Endodermal cell (in vitro differentiated cells): ENCODE measurements at places on chromosomes 4 and X.

DNA sequence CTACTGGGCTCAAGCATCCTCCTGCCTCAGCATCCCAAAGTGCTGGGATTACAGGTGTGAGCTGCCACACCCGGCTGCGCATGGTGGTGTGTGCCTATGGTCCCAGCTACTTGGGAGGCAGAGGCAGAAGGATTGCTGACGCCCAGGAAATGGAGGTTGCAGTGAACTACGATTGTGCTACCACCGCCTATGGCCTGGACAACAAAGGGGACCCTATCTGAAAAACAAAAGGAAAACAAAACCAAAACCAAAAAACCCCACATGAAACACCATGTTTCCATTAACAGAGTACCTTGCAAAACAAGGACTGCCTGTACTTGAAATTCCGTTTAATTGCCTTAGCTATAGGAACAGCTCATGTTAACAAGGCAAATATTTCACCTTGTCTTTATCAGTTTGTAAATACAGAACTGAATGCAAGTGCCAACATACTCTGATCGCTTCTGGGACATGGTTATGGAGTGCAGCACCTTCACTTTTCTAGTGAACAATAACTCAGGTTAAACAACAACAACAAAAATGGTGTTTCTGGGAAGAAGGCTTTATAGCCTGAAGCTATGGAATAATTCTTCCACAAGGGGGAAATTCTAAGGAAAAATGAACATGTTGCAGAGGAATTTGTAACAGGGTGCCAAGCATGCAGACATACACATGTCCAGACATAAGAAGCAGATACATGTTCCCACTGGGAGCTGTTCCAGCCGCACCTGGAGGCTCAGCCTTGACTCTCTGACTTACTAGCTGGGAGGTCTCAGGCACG is 73.2 kb upstream of the STS start:
- H3K27ac ChIP-seq: no peak overlapping the region
- no peak for DNase-seq
- H3K27me3 ChIP-seq: no peaks in the 10 kb centered on the region

DNA sequence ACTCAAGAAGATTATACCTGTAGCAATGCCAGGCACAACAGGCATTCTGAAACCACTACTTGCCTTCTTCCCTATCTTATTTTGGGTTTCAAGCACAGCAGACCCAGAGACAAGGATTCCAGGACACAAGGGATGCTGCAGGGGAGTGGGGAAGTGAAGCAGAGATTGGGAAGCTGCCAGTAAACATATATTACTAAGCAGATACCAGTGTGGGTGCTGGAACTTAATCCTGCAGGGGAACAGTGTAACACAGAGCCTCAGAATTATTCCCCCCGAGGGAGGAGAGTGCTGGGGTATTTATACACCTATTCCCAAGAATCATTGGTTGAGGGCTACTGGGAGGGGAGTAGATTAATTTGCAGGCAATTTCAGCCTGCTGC is 33.3 kb upstream of the MAML3 start:
- H3K27ac ChIP-seq: no peak overlapping the region
- no peaks in the 10 kb centered on the region for H3K27me3 ChIP-seq
- no peak overlapping the region for H3K4me3 ChIP-seq
- H3K4me1 ChIP-seq: no peaks in the 10 kb centered on the region

- H3K4me1 ChIP-seq: no peaks in the 10 kb centered on the region
- no peak for DNase-seq
- no peak overlapping the region for H3K27ac ChIP-seq
Observed at GRCh38 chrX:30313322-30313721, 4.1 kb upstream of the NR0B1 start.

DNA sequence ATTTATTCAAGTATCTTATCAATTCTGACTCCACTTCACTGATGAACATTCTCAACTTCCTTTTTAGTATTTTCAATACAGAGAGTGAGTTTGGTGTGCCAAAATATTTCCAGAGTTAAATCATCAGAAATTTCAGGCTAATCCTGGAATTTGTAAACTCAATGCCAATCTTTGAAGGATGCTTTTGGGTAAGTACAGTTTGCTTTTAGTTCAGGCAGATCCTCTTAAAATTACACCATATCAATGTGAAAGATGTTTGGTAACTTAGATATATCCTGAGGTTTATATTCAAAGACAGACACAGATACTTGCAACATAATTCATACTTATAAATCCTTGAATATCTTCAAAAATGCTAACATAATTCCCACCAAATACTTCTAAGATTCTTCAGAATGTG is 76.0 kb upstream of the FAM47B start:
- H3K27me3 ChIP-seq: no peaks in the 10 kb centered on the region
- DNase-seq: no peak
- H3K27ac ChIP-seq: no peak overlapping the region
- H3K36me3 ChIP-seq: no peaks in the 10 kb centered on the region
- no peak overlapping the region for H3K4me3 ChIP-seq

DNA sequence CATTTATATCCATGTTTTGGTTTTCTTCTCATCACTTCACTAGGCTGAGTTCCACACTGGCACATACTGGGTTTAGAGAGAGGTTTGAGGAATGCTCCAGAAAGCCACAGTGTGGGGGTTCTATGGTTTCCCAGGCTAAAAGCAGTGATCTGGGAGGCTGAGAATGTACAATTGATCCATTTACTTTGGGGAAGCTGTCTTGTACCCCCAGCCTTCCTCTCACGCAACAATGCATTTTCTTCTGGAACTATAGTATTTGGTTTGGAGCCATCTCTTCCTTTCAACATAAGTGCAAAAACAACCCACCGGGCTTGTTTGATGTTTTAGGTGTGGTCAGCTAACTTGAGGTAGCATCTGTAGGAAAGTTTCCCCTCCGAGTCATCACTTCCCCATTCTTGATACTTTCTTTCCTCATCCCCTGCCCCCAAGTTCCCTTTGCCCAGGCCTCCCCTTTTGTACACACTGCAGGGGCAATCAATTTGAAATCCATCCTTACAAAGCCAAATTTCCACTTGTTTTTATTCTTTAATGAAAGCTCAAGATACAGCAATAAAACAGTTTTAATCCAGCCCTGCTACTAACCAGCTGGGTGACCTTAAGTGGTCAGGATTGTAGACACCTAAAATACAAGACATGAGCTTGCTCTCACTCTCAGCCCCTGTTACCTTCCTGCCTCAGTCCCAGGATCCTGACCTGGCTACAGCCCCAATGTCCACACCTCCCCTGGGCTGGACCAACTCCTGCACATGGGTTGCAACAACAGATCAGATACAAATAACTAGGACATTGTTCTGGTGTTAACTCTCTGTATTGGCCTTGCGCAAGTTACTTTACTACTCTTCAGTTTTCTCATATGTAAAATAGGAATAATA is 109.2 kb downstream of the FHDC1 start:
- H3K4me3 ChIP-seq: no peak overlapping the region
- no peak overlapping the region for H3K27ac ChIP-seq
- H3K27me3 ChIP-seq: no peaks in the 10 kb centered on the region
- no peaks in the 10 kb centered on the region for H3K36me3 ChIP-seq
- H3K4me1 ChIP-seq: no peaks in the 10 kb centered on the region

- no peak overlapping the region for H3K4me3 ChIP-seq
- H3K27ac ChIP-seq: no peak overlapping the region
- no peaks in the 10 kb centered on the region for H3K4me1 ChIP-seq
- no peaks in the 10 kb centered on the region for H3K36me3 ChIP-seq
- no peaks in the 10 kb centered on the region for H3K27me3 ChIP-seq
Observed at GRCh38 chrX:1717373-1717772, 102.5 kb downstream of the ASMT start.

DNA sequence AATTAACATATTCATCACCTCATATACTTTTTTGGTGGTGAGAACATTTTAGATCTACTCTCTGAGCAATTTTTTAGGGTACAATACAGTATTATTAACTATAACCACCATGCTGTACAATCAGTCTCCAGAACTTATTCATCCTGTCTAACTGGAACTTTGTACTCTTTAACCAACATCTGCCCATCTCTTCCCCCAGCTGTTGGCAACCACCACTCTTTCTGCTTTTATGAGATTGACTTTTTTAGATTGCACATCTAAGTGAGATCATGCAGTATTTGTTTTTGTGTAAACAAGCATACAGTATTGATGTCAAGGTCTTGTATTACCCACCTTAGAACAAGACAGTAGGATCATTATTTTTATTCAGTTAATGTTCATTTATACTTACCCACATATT is 516.8 kb downstream of the RPA4 start:
- no peak overlapping the region for H3K4me3 ChIP-seq
- no peak overlapping the region for H3K27ac ChIP-seq
- no peaks in the 10 kb centered on the region for H3K27me3 ChIP-seq
- H3K36me3 ChIP-seq: no peaks in the 10 kb centered on the region
- no peaks in the 10 kb centered on the region for H3K4me1 ChIP-seq
- no peak for DNase-seq

DNA sequence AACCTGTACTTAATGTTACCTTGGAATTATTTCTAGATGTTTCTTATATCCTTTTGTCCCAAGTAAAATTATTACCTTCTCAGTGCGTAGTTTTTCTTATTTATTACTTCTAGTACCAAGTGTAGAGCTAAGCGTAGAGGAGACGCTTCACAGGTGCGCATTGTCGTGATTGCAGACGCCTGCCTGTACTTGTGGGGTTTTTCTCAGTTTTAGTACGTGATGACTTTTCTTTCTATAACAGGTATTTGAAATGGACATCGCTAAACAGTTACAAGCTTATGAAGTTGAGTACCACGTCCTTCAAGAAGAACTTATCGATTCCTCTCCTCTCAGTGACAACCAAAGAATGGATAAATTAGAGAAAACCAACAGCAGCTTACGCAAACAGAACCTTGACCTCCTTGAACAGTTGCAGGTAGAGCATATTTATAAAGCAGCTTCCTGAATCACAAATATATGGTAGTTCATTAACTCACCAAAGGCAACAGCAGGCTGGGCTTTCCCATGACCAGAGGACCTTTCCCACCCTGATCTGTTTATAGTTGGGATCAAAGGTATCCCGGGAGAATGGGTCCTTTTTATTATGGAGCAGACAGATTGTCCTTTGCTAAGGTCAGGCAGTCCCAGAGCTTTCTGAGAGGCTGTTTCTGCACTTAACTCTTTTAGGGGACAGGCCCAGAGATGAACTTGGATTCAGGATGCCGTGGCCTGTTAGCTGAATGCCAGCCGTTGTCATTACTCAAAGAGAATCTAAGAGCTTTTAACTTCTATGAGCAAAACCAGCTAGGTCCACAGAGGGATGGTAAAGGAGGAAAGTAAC is 172.9 kb downstream of the PTTG2 start:
- H3K27ac ChIP-seq: no peak overlapping the region
- H3K27me3 ChIP-seq: no peaks in the 10 kb centered on the region
- no peak for DNase-seq

- no peaks in the 10 kb centered on the region for H3K4me1 ChIP-seq
- H3K4me3 ChIP-seq: no peak overlapping the region
- H3K36me3 ChIP-seq: no peaks in the 10 kb centered on the region
- peak; percentile 93 for DNase-seq
- no peak overlapping the region for H3K27ac ChIP-seq
- H3K27me3 ChIP-seq: no peaks in the 10 kb centered on the region
Observed at GRCh38 chr4:21476757-21477156, 471.8 kb downstream of the KCNIP4 start.

GRCh38 chr4:141449927-141450326 is 186.5 kb upstream of the IL15 start:
- H3K4me1 ChIP-seq: no peaks in the 10 kb centered on the region
- H3K36me3 ChIP-seq: no peaks in the 10 kb centered on the region
- H3K27ac ChIP-seq: no peak overlapping the region
- no peak overlapping the region for H3K4me3 ChIP-seq

GRCh38 chr4:159150396-159150795 is 47.5 kb downstream of the RAPGEF2 start:
- no peaks in the 10 kb centered on the region for H3K36me3 ChIP-seq
- no peaks in the 10 kb centered on the region for H3K27me3 ChIP-seq
- H3K27ac ChIP-seq: no peak overlapping the region
- no peak for DNase-seq
- H3K4me3 ChIP-seq: no peak overlapping the region
- peaks cover 4% of the 10 kb centered on the region for H3K4me1 ChIP-seq

DNA sequence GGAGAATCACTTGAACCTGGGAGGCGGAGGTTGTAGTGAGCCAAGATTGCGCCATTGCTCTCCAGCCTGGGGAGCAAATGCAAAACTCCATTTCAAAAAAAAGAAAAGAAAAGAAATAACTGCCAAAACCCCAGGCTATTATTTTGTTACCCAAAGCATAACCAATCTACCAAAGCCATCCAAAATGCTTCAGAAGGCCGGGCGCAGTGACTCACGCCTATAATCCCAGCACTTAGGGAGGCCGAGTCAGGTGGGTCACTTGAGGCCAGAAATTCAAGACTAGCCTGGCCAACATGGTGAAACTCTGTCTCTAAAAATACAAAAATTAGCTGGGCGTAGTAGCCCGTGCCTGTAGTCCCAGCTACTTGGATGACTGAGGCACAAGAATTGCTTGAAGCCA is 49.8 kb downstream of the SMIM31 start:
- H3K4me1 ChIP-seq: peaks cover 12% of the 10 kb centered on the region
- H3K27me3 ChIP-seq: no peaks in the 10 kb centered on the region
- no peak overlapping the region for H3K27ac ChIP-seq
- no peak for DNase-seq

DNA sequence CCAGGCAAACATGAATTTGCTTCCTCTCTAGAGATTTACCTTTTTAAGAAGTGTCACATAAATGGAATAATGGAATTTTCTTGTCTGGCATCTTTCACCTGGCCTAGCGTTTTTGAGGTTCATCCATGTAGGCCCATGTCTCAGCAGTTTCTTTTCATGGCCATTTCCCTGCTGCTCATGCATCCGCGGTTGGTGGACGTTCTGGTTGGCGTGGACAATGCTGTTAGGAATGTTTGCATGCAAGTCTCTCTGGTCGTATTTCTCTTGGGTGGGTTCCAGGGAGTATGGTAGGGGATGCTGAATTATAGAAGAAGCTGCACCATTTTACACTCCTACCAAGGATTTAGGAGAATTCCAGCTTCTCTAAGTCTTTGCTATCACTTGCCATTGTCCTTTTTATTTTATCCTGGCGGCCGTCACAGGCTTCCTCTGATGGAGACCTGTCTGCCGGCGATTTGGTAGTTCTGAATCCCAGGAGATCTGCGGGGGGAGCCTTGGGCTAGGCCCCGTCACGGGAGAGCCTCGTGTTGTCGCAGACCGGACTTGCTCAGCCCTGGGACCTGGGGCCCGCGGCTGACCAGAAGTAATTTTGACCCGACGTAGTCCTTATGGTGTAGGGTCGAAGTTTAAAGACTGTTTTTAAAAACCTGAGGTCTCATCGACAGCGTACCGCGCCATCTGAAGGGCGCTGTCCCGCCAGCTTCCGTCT is 56.9 kb upstream of the TADA2B start:
- H3K36me3 ChIP-seq: no peaks in the 10 kb centered on the region
- H3K27me3 ChIP-seq: no peaks in the 10 kb centered on the region
- peak overlapping the region; percentile 83 for H3K27ac ChIP-seq
- DNase-seq: peak; percentile 74
- H3K4me3 ChIP-seq: peak overlapping the region; percentile 91
- H3K4me1 ChIP-seq: peaks cover 16% of the 10 kb centered on the region
